NCI-H187 treated with DMSO at 0.1 percent for 48 hours (cell line): ENCODE measurements at places on chromosomes 7 and 10.

DNA sequence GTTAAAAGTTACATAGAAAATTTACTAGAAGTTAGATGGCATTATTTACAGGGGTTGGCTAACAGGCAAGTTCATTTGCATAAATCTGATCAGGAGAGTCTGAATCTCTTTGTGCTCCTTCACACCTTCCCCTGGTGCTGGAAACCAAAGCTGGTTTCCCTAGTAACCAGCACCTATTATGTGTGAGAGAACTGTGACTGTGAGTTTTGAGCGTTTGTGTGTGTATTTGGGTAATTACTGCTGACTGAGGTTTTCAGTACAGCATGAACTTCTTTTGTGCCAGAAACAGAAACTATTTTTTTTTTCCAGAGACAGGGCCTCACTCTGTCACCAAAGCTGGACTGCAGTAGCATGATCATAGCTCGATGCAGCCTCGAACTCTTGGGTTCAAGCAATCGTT, 10.3 kb upstream of the IFIT1B start:
- DNase-seq = no peak

DNA sequence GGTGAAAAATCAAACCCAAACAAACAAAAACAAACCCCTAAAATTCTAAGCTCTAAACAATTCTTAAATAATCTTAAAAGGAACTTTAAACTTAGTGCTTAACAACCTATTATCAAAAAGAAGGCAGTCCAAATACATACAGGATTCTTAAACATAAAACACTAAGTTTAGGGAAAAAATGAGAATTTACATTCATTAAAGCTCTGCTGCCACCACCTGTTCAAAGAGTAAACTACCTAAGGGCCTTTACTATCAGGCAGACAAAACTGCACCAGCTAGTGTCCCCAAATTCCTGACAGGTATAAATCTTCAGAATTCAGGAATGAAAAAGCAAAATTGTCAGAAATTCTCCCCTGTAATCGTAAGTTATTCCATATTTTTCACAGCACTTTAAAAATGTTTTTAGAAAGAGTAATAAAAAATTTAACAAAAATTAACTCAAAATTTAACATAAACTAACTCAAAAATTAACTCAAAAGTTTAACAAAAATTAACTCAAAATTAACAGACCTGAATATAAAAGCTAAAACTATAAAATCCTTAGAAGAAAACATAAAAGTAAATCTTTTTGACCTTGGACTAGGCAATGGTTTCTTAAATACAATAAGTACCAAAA, 55.1 kb downstream of the PDZD8 start:
- DNase-seq = no peak

GRCh38 chr10:112584276-112584675, 137.3 kb downstream of the VTI1A start:
- no peak for DNase-seq

GRCh38 chr7:157278791-157279724, 57.7 kb upstream of the DNAJB6 start:
- DNase-seq = no peak

DNA sequence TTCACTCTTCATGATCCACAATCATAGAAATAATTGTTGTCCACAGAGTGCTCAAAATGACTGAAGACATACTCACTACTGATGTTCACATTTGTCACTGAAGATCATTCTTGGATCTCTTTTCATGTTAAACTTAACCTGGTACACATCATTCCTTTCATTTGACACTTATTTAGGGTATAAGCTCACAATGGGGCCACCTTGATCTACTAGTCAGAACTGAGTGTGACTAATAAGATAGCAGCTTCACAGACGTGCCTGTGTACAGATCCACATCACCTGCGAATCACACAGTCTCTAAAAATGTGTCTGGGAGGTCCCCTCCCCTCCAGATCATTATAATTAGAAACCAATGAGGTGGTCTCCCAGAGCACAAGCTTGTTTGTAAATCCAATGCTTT, 21.8 kb downstream of the GAD2 start:
- DNase-seq = no peak

DNA sequence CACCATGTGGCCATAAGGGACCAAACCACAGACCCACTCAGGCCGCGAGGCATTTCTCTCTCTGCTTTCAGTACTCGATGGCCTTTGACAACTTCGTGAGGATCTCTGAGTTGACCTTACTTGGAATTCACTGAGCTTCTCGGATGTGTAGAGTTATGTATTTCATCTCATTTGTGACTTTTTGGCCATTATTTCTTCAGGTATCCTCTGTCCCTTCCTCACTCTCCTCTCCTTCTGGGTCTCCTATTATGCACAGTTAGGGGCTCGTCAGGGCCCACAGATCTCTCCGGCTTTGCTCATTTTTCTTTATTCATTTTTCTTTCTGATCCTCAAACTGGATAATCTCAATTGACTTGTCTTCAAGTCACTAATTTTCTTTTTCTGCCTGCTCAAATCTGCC, 16.6 kb upstream of the FOXL3 start:
- no peak for DNase-seq

- DNase-seq = no peak
Observed at GRCh38 chr7:152395112-152395511, 40.7 kb downstream of the KMT2C start.

GRCh38 chr7:117216436-117217069, 106.3 kb downstream of the WNT2 start:
- no peak for DNase-seq

GRCh38 chr10:92091965-92092364, 168.4 kb downstream of the BTAF1 start:
- DNase-seq = no peak

GRCh38 chr7:131194070-131194865, 133.4 kb upstream of the MKLN1 start:
- DNase-seq = no peak

DNA sequence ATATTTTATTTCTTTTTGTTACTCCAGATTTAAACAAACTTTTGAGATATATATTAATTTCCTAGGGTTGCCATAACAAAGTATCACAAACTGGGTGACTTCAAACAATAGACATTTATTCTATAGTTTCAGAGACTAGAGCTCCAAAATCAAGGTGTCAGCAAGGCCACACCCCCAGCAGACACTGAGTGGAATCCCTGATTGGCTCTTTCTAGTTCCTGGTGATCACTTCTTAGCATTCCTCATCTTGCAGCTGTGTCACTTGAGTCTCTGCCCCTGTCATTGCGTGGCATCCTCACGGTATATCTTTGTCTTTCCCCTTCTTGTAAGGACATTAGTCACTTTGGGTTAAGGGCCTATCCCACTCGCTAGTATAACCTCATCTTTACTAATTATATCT, 7.6 kb upstream of the SLC26A3 start:
- DNase-seq = no peak

- DNase-seq = no peak
Observed at GRCh38 chr7:101391991-101392390, 29.3 kb downstream of the COL26A1 start.

GRCh38 chr7:75711656-75712514, 26.9 kb downstream of the HIP1 start:
- no peak for DNase-seq

GRCh38 chr7:131618391-131618790, 62.0 kb upstream of the PODXL start:
- no peak for DNase-seq

DNA sequence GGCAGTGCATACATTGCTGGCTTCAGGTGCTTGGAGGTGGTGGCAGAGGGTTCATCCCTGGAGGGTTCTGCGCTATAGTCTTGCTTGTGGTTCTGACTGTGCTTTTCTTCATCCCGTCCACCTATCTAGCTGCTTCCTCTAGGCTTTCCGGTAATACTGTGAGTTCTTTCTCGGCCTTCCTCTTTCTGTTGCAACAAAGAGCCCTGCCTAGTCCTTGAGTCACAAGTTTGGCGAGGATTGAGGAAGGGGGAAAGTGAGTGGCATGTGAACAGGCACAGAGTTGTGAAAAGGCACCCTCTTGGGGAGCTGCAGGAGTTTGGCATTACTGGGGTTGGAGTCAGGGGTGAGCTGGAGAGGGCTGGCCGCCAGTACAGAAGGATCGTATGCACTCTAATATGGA, 123.0 kb downstream of the SH2D4B start:
- no peak for DNase-seq

GRCh38 chr10:251982-252582, 116.8 kb downstream of the ZMYND11 start:
- no peak for DNase-seq

DNA sequence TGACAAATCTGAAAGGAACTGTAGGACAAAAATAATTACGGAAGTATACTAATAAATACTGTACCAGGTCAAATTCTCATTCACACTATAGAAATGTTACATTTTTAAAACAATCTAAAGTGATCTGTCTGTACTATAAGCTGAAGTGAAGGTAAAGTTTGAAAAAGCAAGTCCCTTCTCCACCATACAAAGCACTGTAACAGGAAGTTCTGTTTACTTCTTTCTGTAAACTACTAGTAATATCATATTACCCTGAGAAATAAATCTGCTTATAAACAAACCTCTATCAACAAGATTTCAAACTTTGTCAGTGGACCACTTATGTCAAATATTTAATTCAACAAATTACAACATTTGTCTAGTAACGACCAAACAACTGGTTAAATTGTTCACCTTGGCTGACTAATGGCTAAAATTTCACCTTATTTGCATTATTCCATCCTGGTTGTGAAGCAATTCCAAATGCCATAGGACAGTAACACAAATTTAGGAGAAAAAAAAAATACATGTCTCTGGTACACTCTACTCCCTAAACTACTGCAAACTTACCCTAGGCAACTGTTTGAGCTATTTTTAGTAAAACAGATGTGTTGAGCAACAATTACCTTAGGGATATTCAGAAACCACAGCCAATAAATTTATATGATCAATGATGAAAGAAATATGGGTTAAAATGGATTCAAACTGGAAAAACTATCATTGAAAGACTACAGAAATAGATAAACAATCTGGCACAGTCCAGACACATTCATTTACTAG, 126.0 kb downstream of the NRBF2 start:
- DNase-seq = no peak

DNA sequence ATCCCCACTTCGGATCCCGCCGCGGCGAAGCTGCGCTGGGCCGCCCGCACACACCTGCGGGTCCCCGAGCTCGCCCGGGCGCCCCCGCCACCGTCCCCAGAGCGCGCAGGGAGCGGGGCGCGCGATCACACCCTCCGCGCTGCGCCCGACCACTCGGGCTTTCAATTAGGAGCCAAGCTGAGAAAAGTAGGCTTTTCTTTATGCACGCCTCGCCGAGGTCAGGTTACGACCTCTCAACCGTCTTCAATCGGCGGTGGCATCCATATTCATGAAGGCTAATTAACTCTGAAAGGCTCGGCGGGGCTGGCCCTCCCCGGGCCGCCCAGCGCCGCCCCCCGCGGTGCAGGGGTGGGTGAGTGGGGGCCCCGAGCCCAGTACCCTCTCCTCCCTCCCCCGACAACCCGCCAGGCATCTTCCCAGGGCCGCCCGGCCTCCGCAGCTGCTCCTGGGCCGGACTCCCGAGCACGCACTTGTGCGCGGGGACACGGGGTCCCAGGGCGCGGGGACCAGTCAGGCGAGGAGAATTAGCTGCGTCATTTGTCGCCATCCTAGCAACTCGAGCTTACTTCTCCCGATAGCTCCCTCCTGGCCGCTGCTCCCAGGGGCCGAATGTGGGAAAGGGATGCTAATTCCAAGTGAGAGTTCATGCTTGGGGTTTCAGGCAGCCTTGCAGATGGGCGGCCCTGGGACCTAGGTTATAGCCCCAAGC, 155.5 kb upstream of the LYZL2 start:
- DNase-seq = no peak

DNA sequence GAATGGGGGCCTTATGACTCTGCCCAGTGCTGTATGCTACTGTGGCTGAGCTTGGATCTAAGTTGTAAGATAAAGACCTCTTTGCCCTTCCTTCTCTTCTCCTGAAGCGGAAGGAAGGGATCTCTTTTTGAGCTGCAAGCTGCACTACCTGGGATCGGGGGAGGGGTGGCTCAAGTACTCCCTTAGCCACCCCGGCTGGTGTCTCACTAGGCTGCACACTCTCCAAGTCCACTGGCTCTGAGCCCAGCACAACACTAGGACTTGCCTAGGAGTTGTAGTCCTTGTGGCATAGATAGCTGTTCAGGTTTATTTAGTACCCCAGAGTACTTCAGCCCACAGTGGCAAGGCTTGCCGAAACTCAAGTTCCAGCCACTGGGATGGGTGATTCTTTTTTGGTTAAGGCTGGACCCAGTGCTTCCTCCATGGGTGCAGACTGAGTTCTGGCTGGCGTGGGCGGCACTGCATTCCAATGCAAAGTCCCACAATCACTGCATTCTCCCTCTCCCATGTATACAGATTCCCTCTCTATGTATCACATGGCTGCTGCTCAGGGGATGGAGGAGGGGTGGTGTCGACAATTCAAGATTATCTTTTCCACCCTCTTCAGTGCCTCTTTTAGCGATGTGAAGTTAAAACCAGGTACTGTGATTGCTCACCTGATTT, 76.2 kb upstream of the SLC25A13 start:
- no peak for DNase-seq

DNA sequence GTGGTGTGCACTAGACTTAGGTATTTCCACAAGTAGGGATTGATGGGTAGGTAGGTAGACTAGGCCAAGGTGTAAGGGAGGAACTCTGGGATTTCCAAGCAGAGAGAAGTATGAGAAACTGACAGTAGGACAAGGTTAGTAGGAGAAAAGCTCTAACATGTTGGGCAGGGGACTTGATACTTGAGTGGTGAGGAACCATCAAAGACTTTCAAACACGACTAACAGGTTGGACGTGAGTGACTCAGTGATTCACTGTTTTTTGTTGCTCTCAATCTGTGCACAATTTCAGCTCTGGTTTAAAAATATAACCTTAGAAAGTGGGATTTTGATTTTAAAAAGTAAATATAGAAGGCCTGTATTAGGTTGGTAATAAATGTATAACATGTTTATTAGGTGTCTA, 44.4 kb downstream of the KLHDC10 start:
- DNase-seq = no peak

GRCh38 chr10:124991835-124992234, 49.9 kb downstream of the ZRANB1 start:
- no peak for DNase-seq

DNA sequence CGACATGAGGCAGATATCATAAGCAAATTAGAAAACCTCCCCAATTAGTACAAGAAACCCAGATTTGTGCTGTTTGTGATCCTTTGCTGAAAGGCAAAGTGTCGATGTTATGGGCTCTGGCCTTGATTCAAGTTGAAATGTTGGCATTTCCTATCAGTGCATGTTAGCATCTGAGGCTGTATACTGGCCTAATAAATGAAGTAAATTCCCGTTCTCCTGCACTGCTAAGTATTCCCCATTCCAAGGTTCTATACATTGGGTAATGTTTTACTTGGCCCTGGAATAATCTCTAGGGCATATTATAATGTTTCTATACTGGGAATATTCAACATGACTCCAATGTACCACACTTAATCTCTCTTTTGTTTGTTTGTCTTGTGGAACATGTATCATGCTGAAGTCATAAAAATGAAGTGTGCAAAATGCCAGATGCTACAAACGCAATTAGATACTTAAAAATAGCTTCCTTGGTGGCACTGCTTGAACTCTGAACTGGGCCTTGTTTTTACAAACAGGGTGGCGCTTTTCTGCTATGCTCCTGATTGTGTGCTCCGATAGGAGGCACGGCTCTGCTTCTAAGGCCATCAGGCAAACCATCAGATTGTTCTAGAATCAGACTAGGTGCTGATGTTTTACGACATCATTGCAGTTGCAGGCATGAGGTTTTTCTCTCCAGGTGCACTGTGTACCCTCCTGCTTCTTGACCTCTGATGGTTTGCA, 156.7 kb upstream of the TCF7L2 start:
- no peak for DNase-seq

- no peak for DNase-seq
Observed at GRCh38 chr7:102099474-102099873, 187.2 kb upstream of the SH2B2 start.

- DNase-seq = no peak
Observed at GRCh38 chr10:56142092-56142728, 218.8 kb downstream of the ZWINT start.

- no peak for DNase-seq
Observed at GRCh38 chr10:47060356-47060755, 149.1 kb downstream of the PTPN20 start.
